Foreskin melanocyte (primary cell): ENCODE measurements at places on chromosomes 7 and 10.

DNA sequence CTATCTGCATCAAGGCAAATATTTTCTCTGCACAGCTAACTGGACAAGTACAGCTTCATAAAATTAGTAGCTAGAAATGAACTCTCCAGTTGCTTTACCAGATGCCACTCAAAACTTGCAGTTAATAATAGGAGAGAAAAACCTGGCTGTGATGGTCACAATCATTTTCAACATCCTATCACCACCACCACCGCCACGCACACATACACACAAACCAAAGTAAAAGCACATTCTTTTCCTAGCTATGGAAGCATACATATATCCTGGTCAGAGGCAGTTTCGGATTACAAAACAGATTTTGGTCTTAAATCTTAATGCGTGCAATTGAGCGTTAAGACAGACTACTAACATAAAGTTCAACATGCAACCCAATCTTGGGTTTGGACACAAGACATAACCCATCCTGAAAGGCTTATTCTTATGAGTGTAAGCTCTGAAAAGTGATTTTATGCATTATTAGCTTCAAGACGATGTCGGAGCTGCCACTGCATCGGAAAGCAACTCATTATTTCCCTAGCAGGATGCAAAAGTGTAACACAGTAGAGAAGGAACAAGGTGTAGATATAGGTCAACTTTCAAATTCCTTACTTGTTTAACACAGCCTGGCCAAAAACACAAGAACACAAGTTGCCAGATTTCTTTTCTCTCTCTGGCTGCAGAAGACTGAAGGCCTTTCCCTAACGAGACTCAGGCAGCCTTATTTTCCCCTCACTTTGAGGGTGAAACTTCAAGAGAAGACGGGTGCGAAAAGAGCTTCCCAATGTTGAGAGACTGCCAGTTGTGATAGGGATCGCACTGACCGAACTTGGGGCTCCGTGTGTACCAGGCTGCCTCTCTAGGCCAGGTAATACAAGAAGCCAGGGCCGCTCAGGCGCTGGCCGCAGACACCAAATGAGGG is 1.2 kb downstream of the CACUL1 start:
- no peak for DNase-seq

DNA sequence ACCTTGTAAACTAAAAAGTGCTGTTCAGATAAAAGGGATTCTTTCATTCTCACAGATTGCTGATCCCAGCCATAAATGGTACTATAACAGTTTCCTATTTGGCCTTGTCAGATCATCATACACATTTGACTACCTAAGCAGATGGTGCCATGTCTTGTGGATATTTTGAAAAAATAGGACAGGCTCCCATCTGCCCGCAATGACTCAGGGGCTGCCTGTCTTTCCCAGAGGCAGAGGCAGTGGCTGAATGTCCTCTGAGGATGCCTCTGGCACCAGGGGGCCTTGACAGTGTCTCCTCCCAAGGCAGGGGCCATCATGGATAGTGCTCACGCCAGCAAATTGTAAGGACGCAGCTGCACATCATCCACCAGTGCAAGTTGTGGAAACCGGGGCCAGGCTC is 323.0 kb upstream of the PODXL start:
- no peak for DNase-seq

DNA sequence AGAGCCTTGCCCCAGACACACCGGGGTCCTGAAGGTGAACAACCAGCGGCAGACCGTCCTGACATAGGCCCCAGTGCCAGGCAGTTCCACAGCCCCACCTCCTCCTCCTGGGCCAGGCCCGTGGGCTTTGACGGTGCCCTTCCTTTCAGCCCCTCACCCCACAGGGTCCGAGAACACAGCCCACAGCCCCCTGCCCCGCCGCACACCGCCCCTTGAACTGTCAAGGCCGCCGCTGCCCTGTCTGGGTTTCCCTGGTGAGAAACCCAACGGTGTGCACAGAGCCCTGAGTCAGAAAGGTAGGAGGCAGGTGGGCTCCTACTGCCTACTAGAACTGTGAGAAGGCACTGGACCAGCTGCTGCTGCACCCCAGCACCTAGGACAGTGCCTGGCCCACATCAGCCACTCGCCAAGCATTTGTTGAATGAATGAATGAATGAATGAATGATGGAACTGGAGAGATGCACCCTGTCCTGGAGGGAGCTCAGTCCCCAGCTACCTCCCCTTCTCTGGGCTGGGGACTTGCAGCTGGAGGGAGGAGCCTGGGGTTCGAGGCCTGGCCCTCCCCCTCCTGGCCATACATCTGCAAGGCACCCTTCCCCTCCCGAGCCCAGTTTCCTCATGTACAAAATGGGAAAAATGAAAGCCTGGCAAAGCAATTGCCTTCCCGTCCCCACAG is 117.9 kb downstream of the SLIT1 start:
- no peak for DNase-seq

GRCh38 chr10:63064706-63065105 is 68.4 kb upstream of the NRBF2 start:
- no peak for DNase-seq

- no peak for DNase-seq
Measured at GRCh38 chr10:26217396-26218086, 967 bp downstream of the GAD2 start.

DNA sequence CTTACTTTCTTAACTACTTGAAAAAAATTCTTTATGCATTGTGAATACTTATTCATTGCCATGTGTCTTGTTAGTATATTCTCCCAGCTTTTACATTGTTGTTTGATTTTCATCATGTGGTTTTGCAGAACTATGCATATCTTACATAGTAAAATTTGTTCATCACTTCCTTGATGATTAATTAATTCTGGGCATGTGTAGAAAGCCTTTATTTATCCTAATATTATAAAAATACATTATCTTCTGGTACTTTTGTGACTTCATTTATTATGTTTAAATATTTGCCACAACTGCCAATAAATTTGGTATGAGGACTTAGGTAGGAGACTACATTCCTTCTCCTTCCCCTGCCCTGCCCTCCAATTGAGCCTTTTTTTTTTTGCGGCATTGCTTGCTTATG is 166.0 kb upstream of the ZNF32 start:
- DNase-seq = no peak

DNA sequence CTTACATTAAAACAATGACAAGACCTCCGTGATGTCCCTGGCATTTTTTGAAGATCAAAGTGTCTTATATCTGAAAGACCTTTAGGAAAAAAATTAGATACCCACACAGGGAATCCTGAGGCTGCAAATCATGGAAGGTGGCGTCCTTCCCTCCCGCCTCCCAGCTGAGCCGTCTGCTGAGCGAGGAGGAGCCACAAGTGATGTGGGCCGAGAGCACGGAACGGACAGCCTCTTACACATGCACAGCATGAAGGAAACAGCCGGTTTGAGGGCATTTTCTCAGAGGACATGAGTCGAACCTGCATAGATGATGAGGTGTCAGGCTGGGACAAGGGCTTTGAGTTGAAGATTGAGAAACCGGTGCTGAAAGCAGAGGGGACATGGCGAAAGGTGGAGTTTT is 163.3 kb downstream of the ADARB2 start:
- no peak for DNase-seq

GRCh38 chr10:14761372-14761771 is 13.3 kb downstream of the FAM107B start:
- no peak for DNase-seq

GRCh38 chr10:120818301-120818700 is 32.9 kb upstream of the WDR11 start:
- DNase-seq = no peak

DNA sequence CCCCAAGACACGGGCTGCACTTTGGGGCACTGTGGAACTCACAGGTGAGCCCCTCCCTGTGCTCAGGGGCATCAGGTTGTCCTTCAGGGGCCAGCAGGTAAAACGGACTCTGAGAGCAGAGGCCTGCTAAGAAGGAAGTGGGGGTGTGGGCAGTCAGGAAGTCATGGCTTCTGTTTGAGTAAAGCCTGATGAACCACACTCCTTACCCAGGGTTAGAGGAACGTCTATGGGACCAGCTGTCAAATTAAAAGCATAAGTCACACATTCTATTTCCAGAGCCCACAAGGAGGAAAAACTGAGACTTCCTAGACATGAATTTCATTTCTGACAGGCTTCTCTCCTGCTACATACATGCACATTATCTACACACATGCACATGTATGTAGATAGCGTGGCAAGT is 616.4 kb downstream of the SDK1 start:
- no peak for DNase-seq
